ENCODE measurements at places on chromosomes 7 and 10.
A peak's percentile ranks its signal among the peaks of the same experiment; 100 is the strongest.

- peak; percentile 63 for DNase-seq
Measured at GRCh38 chr7:139043823-139044812, 8.3 kb upstream of the ZC3HAV1L start.

GRCh38 chr7:102433219-102434038 is at the start of gene ORAI2:
Gene ORAI2, plus strand, starts transcription at chr7:102433575. Its CDS starts 5,382 bp downstream, at chr7:102438957.
- DNase-seq = peak; percentile 81

GRCh38 chr10:32972460-32972859 is 14.4 kb upstream of the ITGB1 start:
- DNase-seq = no peak

DNA sequence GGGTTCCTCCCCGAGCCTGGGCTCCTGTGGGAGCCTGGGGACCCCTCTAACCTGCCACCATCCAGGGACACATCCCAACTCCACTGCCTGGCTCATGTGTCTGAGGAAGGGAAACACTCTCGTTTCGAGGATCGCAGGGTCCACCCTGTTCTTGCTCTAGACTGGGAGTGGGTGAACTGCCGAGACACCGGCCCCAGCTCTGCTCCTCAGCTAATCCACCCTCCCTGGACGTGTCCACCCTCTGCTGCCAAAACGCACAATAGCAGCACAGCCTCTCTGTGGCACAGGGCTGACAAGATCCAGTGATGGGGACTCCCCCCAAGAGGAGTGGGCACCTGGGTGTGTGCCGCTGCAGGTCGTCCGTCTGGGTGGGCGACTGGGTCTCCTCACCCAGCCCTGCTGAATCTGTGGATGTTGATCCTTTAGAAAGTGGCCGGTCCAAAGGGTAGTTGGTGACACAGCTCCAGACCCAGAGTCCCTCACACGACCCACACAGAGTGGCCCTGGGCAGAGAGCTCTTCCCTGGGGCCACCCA is 65.2 kb upstream of the FAM20C start:
- DNase-seq = no peak

DNA sequence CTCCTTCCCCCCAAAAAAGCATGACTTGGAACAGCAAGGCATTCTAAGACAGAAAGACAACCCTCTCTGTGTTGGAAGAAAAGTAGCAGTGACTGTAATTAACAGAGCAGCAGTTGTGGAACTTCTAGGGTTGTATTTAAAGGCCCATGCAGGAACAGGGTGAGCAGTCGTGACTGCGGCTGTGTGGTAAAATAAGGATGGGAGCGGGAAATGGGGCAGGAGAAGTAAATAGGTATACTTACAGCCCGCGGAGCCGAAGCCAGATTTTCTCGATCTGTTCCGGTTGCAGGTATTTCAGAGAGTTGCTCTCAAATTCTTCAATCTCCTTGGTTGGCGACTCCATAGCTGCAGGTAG is 179 bp downstream of the PDE1C start:
- DNase-seq = no peak

DNA sequence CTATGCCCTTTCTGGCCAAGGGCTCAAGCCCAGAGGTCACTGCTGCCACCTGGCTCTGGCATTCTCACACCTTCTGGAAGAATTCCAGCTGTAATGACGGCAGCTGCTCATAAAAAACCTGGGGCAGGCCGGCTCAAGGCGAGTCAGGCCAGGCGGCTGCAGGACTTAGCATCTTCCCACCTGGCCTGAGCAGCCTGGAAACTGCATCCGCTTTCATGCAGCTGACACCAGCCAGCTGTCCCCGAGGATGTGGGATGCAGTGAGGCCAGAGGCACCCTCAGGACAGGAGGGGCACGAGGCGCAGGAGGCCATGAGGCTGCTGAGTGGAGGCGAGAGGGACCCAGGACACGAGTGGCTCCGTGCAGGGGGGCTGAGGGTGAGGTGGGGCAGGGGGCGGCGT is 47.5 kb upstream of the ADGRA1 start:
- DNase-seq = no peak

DNA sequence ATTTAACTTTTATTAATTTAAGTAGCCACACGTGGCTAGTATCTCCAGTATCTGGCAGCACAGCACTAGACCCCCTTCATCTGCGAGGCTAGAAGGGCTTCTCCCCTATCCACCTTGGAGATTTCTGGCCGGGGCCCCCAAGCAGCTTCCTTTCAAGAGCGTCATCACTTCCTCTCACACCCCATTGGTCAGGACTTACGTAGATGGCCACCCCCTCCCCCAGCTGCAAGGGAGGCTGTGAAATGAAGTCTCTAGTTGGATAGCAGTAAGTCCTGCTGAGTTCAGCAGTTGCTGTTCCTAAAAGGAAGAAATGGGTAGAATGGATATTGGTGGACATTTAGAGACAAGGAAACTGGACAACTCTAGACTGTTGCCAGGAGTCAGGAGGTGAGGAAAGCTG is 33.8 kb upstream of the COMTD1 start:
- DNase-seq = no peak

- no peak for DNase-seq
Measured at GRCh38 chr7:106199813-106200364, 84.9 kb downstream of the NAMPT start.

DNA sequence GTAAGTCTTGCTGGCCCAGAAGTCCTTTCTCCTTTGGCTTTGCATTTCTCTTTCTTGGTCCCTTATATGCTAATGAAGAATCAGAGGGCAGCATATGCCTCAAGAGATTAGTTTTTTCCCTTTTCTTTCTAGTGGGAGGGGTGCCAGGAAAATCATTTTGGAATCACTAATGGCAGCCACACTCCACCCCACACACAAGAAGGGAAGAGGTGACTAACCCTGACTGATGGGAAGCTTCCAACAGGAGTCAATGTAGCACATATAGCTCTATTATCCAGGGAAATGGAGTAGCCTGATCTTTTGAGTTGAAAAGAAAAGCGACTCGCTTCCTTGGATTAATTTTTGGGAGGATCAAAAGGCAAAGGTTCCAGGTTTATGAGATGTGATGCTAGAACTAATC is 225.3 kb downstream of the KIF20B start:
- no peak for DNase-seq

Data from stimulated activated CD8-positive, alpha-beta memory T cell treated with anti-CD3 and anti-CD28 coated beads, Interleukin-15, amount 100 ng/mL, for 48 hours (primary cell).